ENCODE measurements at places on chromosomes 16 and 17.

DNA sequence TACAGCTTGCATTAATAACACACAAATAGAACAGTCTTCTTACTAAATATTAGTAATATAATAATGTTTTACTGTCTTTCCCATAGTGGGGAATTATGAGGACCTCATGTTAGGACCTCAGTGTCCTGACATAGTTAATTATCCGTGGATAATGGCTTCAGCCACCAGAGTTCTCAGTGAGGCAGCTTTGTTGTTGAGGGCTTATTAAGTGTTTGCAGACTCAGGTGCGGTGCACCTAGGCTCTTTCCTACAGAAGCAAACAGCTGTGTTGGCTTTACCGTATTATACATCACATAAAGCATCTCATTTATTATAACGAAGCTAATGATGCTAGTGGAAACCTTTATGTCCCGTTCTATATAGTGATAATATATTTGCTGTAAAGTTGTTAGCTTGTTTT is 246.7 kb downstream of the FTO start:
- no peak for DNase-seq

GRCh38 chr16:55655897-55656681 is at the start of gene SLC6A2:
Gene SLC6A2, plus strand, starts transcription at chr16:55655988. Its CDS starts 707 bp downstream, at chr16:55656695.
- no peak for DNase-seq

DNA sequence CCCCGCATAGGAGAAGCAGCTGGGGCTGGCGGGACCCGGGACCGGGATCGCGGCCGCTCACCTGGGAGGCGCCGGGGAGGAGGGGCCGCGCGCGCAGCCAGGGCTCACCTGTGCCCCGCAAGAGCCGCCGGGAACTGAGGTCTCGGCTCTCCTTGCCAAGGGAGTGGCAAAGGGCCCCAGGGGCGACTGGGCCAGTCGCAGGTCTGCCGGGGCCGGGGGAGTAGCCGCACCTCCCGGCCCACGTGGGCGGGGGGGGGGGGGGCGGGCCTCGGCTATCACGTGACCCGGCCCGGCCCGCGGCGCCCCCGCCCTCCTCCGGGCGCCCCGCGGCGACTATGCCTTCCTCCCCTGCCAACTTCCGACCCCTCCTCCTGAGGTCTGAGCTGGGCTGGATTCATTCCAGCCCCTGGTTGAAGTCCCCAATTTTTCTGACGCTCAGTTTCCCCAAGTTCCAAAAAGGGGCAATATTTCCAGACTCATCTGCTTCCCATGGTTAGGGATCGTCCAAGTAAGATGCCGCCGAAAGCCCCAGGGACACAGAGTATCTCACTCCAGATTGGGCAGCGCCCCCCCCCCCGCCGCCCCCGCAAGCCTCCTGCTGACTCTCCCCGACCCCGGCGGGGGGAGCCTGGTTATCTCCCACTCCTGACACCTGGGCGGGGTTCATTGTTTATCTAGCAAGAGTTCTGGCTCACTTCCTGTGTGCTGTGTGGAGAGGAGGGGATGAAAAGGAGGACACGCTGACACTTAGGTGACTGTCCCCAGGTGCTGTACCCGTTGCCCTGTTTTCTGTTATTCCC is at the start of gene TMC6:
TSS of gene TMC6 (minus strand) at position 205 of the 800 bp plus-strand sequence. CDS start 1,923 bp downstream, outside the sequence.
- no peak for DNase-seq

GRCh38 chr17:44223541-44224071 is 4.1 kb upstream of the UBTF start:
- no peak for DNase-seq

Data from AG04449 (cell line).